ENCODE measurements at places on chromosomes 5 and 9.

- DNase-seq, result no peak
Observed at GRCh38 chr9:85290019-85290418, 451.7 kb downstream of the AGTPBP1 start.

- no peak for DNase-seq
Observed at GRCh38 chr9:83622433-83622938, 457 bp upstream of the IDNK start.

DNA sequence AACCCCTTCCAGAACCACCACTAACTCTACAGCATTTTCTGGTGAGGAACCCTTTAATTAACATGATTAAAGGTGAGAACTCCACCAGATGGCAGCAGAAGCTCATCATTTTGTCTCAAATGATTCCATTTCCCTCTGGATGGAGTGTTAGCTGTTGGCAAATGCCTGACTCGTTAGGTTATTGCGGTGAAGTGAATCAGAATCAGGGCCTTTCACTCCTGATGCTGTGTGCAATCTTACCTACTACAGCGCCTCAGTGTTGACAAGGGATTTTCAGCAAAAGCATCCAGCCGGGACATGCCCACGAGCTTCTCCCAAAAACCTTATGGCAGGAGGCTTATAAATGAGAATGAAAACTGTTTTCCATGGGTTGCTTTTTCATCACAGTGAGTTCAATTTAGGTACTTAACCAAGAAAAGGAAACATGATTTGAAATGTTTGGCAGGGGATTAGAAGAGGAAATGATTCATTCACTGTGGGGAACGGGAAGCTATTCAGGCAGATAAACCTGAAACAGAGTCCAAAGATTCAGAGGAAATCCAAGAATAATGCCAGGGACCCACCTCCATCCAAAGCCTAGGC lies 48.0 kb upstream of the CAST start:
- DNase-seq, result peak; percentile 39

- DNase-seq, result no peak
Observed at GRCh38 chr9:115138151-115138550, 20.2 kb upstream of the TNC start.

- DNase-seq, result no peak
Observed at GRCh38 chr5:164139423-164139822, 634.0 kb downstream of the MAT2B start.

GRCh38 chr5:81787474-81788242 lies 36.8 kb upstream of the SSBP2 start:
- peak; percentile 68 for DNase-seq

DNA sequence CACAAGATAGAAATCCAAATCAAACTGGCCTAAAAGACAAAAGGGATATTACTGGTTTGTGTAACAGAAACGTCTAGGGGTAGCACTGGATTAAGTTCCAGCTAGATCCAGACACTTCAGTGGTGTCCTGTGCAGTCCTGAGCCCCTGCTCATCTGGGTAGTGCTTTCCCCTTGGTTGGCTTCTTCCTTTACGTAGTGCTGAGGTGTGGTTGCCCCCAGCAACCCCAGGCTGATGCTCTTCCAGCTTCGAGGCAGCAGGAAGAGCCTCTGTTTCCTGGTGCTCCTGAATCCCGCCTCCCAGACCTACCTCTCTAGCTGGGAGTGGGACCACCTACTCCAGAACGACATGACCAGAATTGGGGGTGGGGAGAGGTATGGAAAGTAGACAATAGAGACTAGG lies 166.1 kb upstream of the ADRA1B start:
- DNase-seq, result no peak

DNA sequence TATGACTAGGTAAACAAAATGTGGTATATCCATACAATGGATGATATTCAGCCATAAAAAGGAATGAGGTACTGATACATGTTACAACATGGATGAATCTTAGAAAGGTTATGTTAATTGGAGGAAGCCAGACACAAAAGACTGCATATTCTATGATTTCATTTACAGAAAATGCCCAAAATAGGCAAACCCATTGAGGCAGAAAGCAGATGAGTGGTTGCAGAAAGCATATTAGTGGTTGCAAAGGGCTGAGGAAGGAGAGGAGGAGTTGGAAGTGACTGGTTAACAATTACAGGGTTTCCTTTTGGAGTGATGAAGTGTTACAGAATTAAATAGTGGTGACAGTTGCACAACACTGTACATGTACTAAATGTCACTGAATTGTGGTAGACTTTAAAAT lies 17.7 kb downstream of the PLGRKT start:
- no peak for DNase-seq

DNA sequence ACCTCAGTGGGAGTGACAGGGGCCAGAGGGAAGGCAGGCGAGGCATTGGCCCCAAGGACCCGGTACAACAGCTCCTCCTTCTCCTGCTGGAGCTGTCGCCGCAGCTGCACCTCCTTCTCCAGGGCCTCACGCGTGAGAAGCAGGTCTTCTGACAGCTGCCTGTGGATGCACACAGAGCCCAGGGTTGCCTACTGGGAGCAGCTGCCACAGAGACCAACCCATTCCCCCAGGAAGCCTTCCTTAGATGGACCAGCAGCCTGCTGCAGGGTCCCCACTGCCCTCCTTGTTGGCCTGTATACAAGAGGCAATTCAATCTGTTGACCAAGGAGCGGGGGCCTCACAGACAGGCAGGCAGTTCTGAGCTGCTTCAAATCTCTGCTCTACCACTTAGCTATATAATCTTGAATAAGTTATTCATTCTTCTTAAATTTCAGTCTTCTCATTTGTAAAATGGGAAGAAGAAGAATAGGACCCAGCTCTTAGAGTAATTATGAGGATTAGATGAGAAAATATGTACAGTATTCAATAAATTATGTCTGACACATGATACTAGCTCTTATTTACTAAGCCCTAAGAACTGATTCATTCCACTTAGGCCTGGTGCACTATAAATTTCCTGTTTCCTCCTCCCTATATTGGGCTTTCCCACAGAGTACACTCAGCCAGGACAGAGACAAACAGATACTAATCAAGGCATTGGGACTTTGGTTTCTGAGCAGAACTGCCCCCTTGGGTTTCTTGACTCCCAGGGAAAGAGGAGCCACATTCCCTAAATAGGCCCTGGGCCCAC lies 26.1 kb upstream of the ANXA6 start:
- no peak for DNase-seq

GRCh38 chr5:126531543-126532120 lies 63.4 kb downstream of the ALDH7A1 start:
- peak; percentile 28 for DNase-seq

GRCh38 chr5:54440456-54440893 lies 15.0 kb upstream of the HSPB3 start:
- no peak for DNase-seq

- DNase-seq, result no peak
Observed at GRCh38 chr9:89748021-89748670, 143.3 kb downstream of the GADD45G start.

DNA sequence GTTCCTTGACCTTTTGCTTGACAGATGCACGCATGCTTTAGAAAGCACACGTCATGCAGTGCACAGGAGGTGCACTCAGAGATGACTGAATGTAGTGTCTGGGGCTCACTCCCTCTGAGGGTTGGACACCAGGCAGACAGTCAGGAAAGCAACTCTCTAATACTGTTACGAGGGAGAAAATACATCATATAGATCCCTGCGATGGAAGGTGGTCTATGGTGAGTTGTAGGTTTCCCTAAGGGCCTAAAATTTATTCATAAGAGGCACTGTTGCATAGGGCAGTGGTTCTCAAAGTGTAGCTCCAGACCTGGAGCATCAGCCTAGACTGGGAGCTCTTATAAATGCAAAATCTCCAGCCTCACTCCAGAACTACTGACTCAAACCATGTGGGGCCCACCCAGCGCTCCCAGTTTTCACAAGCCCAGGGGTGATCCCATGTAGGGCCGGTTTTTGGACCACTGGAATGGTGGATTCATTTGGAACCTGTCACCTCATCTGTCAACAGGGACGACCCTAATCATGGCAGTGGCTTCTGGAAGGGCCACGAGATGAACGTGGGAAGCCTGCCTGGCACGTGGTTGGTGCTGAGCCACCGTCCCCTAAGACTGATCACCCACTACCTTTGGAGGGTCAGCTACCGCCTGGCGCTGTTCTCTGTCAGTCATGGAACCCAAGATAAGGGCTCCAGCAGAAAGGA lies 16.8 kb upstream of the PHF19 start:
- DNase-seq, result no peak

DNA sequence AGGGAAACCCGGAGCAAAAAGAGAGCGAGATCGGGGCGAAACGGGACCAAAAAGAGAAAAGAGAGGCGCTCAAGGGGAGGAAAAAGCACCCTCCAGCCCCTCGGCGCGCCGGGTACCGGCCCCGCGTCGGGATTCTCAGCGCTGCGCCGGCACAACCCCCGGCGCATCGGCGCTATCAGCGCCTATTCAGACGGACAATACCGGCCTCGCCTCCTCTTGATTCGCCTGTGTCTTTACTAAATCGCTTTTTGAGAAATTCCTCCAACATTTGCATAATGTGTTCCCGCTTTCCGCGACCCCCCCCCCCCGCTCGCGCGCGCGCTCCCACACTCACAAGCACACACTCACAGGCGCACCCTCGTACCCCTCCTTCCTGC lies 578 bp downstream of the LHX6 start:
- DNase-seq, result peak; percentile 70

DNA sequence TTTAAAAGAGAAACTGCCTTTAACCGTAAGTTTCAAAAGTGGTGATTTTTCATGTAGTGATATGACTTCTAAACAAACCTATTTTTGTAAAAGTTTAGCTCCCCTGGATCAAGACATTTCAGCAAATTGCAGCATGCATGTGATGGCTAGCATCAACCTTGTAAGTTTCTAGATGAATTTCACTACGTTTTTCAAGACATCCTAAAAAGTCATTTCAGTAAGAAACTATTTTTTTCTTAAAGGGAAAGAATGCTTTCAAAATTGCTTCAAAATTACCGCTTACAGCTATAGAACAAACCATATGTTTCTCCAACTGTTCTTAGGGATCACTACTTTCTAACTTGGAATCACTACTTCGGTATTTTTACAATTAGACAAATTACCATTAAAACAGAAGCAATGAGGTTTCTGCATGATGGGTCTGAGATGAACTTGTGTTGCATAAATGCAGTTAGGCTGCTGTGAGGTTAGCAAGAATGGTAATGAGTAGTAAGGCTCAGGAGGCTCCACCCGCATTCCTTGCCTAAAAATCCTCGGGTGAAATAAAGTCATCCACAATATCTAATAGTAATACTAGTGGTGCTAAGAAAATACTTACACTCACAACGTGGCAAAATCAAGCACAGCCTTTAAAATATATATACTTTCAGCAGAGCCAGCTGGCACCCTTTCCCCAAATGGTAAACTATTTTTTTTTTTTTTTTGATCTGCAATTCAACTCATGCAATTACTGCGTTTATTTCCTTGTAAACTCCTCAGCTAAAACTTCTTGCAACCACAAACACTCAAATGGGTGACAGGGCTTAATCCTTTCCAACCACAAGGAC lies 53.8 kb downstream of the CDC14B start:
- DNase-seq, result no peak

- no peak for DNase-seq
Observed at GRCh38 chr5:75405296-75405695, 68.3 kb downstream of the HMGCR start.

DNA sequence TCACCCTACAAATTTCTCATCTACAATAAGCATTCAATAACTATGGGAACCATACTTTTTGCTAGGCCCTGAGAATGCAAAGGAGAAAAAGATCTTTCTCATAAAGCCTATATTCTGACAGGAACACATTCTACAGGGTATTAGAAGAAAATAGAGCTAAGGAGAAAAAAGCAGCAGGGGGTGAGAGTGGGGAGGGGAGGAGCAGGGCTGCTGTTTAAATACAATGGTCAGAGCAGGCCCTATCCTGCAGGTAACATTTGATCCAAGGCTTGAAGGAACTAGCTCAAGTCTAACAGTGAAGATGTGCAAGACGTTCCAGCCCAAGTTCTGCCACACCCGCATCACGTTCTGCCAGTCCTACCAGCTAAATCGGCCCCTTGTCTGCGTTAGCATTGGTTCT lies 89.7 kb downstream of the ELAVL2 start:
- no peak for DNase-seq

DNA sequence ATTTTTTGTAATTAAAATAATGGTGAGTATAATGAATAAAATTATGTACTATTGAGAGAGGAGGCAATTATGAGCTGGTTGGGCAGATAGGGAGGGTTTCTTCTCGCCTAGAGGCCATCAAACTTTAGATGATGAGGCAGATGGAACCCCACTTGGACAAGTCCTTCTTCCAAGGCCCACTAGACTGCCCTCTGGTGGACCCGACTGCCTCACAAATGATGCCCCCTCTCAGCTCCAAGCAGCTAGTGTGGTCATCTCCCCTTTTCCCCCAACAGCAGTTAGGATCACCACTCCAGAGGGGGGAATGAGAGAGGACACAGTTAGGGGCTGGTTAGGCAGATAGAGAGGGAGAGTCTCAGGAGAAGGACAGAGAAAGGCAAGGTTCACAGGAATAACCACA lies 348.0 kb upstream of the CDH18 start:
- no peak for DNase-seq

- DNase-seq, result no peak
Observed at GRCh38 chr5:57687596-57687995, 205.0 kb upstream of the ACTBL2 start.

DNA sequence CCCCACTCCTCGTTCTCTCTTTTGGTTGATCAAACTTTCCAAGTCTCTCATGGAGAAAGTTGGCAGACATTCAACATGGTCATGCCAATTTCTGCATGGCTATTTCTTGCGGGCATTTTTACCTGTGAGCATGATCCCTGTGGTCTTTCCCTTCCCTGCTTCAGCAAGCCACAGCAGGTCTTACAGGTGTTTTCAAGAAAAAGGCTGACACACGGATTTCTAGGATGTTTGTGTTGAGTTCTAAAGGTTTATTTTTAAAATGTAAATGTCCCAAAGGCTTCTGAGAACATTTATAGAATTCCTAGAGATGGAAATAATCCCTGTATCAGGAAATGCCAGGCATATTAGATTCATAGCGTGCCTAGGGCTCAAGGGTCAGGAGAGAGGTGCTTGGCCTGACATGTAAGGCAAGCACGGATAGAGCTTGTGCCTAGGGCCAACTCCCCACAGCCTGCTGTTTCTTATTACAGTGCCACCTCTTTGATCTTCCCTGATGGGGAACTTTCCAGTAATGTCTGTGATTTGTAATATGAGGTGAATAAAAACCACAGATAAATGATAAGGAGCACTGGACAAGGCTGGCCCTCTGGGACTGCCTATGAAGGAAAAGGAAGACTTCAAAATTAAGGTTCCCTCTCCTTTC lies 79.8 kb downstream of the MUSK start:
- DNase-seq, result no peak

DNA sequence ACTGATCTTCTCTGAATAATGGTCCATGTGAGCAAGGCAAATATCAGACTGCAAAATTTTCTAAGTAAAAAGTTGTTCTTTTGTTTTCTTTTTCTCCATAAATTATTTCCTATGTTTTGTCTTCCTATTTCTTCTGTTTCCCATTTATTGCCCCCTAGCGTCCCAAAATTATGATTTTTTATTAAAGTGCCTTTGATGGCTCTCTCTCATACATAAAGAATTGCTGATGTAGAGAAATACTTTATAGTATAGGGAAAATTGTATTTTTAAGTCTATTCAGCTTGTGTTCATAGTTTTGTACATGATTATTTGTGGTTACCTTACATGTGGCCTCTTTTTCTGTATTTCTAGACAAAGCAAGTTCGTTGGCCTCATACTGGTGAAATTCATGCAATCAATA lies 1031.2 kb downstream of the EFNA5 start:
- no peak for DNase-seq

All from right kidney (tissue), 9 donors.